Activated T-cell treated with anti-CD3 and anti-CD28 coated beads, Interleukin-2, amount 50 U/mL, for 48 hours (primary cell): ENCODE measurements at places on chromosomes 5 and 9.
A peak's percentile ranks its signal among the peaks of the same experiment; 100 is the strongest.

DNA sequence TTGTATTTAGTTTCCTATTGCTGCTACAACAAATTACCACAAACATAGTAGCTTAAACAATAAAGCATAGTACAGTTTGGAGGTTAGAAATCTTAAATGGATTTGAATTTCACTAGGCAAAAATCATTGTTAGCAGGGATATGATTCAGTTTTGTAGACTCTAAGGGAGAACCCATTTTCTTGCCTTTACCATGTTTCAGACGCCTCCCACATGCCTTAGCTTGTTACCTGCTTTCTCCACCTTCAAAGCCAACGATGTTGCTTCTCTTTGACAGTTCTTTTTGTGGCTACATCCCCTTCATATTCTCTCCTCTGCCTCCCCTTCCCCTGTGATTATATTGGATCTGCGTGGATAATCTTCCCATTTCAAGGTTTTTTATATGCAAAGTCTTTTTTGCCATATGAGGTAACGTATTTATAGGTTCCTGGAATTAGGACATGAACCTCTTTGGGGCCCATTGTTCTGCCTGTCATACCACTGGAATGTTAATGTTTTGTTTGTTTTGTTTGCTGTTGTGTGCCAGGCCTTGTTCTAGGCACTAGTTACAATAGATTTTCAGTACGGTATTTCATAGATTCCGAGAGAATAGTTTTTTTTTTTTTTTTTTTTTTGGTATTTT lies 54.1 kb downstream of the UHRF2 start:
- no peak for DNase-seq

GRCh38 chr9:38228331-38229103 lies 159.5 kb upstream of the SHB start:
- no peak for DNase-seq

GRCh38 chr5:80884929-80885328 lies 75.2 kb upstream of the RASGRF2 start:
- no peak for DNase-seq

- no peak for DNase-seq
Observed at GRCh38 chr5:108148715-108149139, 233.2 kb downstream of the FBXL17 start.

DNA sequence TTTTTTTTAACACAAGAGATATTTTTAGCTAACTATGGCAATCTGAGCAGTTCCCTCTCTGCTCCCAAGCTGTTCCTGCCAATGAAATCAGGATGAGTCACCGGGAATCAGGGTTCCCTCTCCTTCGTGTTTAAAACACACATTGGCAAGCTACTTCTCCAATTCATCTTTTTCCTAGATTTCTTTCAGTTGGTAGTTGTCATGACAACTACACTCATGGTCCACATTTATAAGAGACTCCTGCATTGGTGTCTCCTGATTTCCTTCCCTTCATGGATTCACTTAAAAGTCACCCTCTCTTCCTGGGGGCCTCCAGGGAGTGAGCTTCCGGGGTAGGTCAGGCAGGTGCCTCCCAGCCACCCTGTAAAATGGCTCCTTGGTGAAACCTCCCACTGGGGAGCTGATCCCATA lies 72.3 kb upstream of the NIPAL4 start:
- no peak for DNase-seq

- no peak for DNase-seq
Observed at GRCh38 chr5:78546276-78546996, 102.1 kb downstream of the LHFPL2 start.

GRCh38 chr9:135416664-135417290 lies 62.8 kb upstream of the PPP1R26 start:
- no peak for DNase-seq

DNA sequence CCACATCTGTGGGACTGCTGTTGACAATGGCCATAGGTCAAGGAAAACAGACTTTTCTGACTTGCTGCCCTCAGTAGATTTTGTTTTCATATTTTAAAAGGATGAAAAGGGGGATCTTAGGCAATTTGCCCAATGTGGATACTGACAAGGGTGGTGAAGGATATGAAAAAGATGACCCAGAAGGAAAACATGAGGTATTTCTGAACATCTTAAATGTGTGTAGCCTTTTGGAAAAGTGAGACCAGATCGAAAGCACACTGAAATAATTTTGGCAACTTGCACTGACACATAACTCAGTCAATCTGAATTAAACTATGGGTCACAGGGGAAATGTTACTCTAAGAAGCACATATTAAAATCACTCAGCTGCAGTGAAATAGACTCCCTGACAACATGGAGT lies 1793.0 kb upstream of the ACO1 start:
- DNase-seq, result no peak

DNA sequence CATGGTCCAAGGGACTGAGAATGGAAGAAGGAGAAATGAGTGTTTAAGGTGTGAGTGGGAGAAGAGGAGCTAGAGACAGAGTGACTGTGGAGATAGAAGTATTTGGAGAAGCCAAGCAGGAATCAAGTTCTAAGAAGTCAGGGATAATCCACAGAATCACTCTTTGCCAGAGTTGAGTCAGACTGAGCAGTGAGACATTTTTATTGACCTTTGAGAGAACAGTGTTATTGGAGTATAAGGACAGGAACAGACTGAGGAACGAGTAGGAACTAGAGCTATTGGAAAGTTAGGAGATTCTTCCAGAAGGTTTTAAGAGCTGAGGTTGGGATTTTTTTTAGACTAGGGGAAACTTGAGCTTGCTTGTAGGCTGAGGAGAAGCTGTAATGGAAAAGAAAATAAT lies 37.2 kb downstream of the RCL1 start:
- no peak for DNase-seq

DNA sequence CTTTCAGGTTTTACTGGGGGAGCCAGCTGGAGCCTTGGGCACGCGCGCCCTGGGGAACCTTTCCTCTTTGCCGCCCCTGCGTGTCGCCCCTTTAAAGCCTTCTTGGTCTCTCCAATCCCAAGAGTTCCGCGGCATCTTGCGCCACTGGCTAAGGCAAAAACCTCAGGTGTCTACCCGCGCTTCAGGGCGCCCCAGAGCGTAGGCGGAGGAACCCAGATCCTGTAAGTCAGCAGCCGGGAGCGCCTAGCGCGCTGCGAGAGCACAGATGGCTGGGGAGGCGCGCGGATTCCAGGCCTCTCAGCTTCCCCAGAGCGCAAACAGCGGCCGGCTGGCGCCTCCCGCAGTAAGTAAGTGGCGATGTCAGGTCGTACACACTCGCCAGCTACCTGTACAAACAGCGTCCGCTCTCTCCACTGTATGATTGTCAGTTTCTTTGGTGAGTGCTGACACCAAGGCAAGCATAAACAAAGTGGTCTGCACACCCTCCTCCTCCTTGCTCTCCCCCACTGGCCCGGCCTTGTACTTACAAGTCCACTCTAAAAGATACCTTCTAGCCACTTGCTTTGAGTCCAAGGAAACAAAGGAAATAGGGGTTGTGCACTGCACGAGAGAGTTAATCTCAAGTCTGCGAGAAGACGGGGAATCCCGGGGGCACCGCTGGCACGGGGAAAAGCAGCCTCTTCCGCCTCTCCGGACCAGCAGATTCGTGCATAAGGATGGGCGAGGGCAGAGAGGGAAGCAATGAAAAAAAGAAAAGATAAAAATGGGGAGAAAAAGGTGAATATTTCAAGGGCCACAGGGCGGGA lies 2.9 kb downstream of the HTR1A start:
- no peak for DNase-seq

DNA sequence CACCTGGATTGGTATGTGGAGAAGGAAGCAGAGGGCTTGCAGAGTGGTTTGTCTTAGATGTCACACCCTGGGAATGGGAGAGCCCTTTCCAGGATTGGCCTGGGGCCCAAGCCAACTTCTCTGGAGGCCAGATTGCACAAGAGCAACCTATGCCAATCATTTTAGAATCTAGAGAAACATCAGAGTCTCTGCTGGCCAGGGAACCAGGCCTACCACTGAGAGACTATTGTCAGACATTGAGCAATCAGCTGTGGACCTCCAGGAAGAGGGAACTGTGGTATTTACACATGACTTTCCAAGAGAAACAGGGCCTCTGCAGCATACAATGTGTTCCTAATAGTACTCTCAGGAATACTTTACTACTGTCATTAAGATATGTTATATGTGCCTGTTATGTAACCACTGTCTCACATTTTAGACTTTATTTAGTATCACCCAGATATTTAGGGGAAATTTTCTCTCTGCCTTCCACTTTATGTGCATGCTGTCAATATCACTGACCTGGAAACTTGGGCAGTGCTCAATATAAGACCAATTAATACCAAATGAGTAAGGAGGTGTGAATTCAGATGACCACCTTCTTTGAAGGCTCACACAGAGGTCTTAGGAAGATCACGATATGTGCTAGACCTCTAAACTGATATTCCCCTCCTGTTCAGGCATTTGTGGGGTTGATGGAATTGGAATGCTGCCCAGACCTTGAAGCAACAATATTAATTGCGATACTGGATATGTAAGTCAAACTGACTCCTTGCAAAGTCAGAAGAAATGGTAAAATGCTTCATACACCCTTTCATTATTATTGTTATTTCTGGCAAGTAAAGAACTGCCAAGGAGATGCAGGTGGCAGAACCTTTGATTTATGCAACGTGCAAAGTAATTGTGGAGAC lies 20.5 kb upstream of the CCL28 start:
- no peak for DNase-seq

- peak; percentile 30 for DNase-seq
Observed at GRCh38 chr5:141811287-141812155, 66.7 kb downstream of the PCDH1 start.

DNA sequence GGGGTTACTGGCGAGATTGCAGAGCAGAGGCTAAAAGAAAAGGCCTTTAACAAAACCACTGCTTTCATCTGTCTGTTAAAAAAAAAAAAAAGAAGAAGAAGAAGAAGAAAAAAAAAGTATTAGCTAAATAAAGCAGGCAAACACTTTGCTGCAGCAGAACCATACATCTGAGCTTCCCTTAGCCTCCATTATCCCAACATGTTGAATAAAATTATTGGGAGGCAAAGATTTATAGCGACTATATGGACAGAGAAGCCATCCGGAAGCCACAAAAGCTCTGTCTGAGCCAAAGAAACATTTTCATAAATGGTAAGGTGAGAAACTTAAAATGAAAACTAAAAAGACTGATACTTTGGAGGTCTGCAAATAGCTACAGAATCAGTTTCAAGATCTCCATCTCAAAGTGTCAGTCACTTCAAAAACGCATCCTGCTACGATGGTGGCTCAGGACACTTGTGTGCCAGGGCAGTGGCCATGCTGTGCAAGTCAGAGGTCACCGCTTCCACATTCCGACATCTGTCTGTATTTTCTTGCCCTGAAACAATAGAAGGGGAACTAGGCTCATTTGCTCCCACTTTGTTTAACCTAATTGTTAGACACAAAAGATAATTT lies 9.6 kb downstream of the EFNA5 start:
- no peak for DNase-seq

- DNase-seq, result no peak
Observed at GRCh38 chr5:153513156-153513555, 22.7 kb downstream of the GRIA1 start.

- no peak for DNase-seq
Observed at GRCh38 chr5:30505014-30505886, 688.2 kb upstream of the CDH6 start.

DNA sequence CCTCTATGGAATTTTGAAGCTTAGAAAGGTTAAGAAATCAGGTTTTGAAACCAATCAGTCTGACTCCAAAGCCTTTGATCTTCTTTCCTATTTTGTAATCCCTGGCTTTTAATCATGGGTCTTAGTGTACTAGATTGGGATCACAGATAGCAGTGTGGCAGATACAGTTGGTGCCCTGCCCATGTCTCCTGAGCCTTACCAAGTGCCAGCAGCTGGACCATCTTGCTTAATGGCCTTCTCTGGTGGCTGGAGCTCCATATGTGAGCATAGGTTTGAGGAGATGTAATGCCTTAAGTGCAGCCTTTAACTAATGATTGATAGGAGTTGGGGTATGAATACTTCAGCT lies 16.7 kb upstream of the RIC1 start:
- DNase-seq, result no peak

- no peak for DNase-seq
Observed at GRCh38 chr5:63697811-63698210, 264.4 kb downstream of the HTR1A start.

GRCh38 chr9:4573634-4574389 lies 83.5 kb downstream of the SLC1A1 start:
- no peak for DNase-seq

- no peak for DNase-seq
Observed at GRCh38 chr9:93307468-93308157, 123.7 kb downstream of the WNK2 start.

- no peak for DNase-seq
Observed at GRCh38 chr5:173454736-173455598, 126.8 kb upstream of the STC2 start.

- no peak for DNase-seq
Observed at GRCh38 chr9:100803956-100804355, 224.6 kb upstream of the PLPPR1 start.

GRCh38 chr9:227860-228259 lies 13.2 kb downstream of the DOCK8 start:
- no peak for DNase-seq

DNA sequence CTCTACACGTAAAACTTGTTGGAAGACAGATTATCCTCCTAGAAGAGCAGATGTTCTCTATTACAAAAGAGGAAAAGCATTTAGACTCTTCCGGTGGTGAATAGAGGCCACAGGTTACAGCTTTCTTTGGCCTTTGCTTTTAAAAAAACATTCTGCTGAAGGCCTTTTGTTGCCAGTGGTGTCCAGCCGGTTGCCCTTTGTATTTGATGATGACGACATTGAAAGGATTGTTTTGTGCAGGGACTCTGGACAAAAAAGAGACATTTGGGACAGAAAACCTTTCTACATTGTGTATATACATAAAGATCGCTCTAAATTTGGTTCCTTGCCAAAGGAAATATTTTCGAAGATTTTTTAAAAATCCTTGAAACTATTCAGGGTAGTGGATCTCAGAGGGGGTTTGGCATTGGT lies 180.3 kb downstream of the C9orf152 start:
- DNase-seq, result no peak

GRCh38 chr9:107906074-107906473 lies 416.5 kb upstream of the KLF4 start:
- no peak for DNase-seq

DNA sequence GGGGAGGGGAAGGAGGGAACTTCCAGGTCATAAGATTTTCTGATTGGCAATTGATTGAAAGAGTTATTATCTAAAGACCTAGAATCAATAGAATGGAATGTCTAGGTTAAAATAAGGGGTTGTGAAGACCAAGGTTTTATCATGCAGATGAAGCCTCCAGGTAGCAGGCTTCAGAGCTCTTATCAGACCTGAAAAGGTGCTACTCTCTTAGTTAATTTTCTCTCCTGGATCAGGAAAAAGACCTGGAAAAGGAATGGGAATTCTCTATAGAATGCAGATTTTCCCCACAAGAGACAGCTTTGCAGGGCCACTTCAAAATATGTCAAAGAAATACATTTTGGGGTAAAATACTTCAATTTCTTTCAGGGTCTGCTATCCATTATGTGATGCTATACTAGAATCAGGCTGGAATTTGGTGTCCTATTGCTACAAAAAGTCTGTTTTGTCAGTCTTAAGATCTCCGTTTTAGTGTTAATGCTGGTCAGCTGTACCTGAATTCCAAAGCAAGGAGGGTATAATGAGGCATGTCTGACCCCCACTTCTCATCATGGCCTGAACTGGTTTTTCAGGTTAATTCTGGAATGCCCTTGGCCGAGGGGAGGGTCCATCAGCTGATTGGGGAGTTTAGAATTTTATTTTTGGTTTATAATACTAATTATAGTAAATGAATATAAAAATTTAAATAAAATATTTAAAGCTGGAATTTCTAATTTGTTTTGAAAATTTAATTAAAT lies 16.6 kb upstream of the STOM start:
- no peak for DNase-seq
